ENCODE measurements at places on chromosomes 3 and 15.

DNA sequence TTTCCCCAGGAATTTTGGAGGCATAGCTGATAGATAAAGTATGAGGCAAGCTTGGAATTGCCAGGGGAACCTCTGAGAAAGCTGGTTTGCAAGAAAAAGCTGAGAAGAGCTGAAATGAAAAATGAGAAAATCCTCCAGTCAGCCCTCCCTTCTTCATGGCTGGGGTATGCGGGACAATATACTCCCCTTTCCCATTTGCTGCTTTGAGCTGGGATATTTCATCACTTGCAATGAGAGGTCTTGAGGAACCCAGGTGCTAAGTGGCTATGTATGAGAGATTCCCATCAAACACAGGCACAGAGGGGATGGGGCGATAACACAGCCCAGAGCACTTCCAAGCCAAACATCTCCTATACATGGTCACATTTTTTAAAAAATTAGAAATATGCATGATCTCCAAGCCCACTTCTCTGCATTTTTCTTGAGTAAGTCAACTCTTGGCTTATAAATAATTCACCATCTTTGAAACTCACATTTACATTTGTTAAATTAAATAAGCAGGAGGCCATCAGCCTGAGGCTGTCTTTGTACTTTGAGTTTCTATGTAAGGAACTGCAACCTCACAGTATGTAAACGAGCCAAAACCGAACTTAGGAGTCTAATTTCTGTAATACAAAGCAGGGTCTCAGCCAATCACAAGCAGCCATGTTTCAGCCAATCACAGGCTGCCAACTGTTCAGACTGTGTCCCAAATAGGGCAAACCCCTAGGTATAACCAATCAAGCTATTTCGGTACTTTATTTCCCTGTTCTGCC is 983.6 kb upstream of the NR2F2 start:
- no peak for DNase-seq

DNA sequence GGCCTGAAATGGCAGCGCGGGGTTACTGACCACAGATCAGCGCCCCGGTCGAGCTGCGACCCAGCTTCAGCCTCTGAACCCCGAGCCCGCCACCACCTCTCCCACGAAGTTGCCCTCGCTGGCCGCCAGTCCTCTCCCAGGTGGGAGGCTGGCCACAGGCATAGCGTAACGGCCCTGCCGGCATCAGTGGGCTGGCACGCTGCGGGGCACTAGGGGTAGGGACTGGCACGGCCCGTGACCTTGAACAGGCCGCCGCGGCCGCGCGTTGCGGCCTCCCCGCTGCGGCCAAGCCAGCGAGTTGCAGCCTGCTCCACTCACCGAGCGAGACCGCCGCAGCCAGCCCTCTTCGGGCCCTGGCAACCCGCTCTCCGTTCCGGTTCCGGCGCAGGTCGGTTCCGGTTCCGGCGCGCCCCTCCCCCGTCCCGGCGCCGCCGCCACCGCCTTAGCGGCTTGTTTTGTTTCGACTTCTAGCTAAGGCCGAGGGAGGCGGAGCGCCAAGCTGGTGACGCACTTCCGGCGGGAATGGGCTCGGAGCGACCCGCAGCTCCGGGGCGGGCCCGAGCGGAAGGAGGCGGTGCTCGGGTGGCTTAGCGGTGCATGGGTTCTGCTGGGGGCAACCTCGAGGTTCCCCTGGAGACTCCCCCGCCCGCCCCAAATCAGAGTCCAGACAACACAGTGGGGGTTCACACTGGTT is at the start of gene USP19:
TSS of gene USP19 (minus strand) at position 386 of the 694 bp plus-strand sequence. CDS start 1,678 bp downstream, outside the sequence.
- peak; percentile 95 for DNase-seq

DNA sequence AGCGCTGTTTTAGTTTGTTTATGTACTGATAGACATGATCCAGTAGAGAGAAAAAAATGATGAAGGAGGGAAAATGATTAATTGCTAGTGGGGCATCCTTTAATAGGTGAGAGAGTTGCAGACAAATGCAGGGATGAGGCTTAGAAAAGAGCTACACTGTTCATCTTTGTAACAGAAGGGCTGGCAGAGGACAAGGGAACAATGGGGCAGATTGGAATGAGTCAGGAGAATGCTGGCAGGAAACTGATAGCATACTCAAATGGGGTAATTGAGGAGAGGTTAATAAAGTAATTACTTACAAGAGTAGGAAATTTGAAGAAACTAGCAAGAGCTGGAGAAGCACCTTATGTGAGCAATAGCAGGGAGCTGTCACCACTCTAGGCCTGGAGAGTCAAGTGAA is 170.9 kb downstream of the OXSM start:
- no peak for DNase-seq

GRCh38 chr3:148030975-148031374 is 621.8 kb downstream of the ZIC1 start:
- DNase-seq, result no peak

DNA sequence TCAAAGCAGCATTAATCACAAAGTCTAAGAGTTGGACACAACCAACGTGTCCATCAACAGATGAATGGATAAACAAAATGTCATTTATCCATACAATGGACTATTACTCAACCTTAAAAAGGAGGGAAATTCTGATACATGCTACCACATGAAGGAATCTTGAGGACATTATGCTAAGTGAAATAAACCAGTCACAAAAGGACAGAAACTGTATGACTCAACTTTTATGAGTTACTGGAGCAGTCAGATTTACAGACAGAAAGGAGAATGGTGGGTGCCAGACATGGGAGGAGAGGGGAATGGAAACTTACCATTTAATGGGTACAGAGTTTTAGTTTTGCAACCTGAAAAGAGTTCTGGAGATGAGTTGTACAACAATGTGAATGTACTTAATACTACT is 43.0 kb upstream of the SEC13 start:
- no peak for DNase-seq

DNA sequence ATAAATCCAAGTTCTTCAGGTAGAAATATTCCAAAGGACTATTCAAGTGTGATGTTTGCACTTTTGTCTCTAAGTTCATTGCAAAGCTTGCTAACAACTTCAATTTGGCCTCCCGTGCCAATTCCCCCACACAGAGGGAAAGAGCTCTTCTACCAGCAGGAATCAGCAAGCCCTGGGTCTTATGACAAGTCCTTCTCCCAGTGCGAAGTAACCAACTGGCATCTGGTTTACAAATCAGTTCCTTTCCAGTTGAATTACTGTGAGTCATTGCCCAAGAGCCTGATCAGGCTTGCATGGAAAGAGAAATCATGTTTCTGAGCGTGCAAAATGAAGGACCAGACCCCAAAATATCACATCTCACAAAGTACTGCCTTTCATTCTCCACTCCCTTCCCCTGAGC is 62.7 kb upstream of the SLCO3A1 start:
- no peak for DNase-seq

GRCh38 chr15:76059320-76060117 is at the start of gene TMEM266:
TMEM266 (plus strand) TSS chr15:76059985; CDS start chr15:76134264, 74,279 bp downstream.
- peak; percentile 76 for DNase-seq

- DNase-seq, result no peak
Observed at GRCh38 chr3:72520690-72521308, 327.4 kb downstream of the SHQ1 start.

DNA sequence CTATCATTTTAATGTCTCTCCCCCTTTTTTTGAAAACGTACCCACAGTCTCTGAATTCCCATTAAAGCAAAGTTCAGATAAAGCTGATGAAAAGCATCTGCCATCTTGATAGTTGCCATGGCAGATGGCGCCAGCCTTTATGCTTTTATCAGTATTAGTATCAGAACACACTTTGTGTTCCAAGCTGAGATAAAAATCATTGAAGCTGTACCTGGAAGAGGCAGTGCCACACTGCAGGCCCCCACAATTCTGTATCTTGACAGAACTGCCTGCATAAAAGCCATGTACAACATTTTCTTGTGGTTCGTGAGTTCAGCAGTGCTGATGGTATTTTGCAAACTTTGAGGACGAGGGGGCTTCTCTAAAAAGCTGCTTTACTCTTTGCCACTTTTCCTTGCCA is 311.7 kb downstream of the SATB1 start:
- DNase-seq, result no peak

DNA sequence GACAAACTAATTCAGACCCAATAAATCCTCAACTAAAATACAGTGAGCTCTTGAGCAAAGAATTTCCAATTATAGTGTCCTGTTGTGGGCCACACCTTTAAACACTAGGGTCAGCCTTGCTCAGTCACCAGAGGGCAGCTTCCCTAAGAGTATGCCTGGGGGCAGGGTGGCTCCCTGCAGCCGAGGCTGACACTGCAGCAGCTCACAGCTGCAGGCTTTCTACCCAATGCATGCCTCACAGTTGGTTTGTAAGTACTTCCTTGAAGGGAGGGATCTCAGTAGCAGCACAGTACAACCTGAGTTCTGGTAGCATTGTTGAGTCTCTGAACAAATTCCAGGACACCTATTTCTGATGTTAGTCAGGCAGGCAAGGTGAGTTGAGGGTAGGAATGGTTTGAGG is 335.6 kb downstream of the TUSC7 start:
- DNase-seq, result peak; percentile 38

GRCh38 chr15:83880529-83880928 is 226.6 kb downstream of the ADAMTSL3 start:
- no peak for DNase-seq
